RPMI7951 (cell line): ENCODE measurements at places on chromosomes 16 and 17. TPM values are rescaled to one million over a fixed set of nuclear protein-coding genes. Genes with fewer than 3 reads are reported as not detected.

GRCh38 chr16:55491691-55492090 is 12.7 kb downstream of the MMP2 start:
- no peak for DNase-seq

- no peak for DNase-seq
These were observed 60.5 kb upstream of the EFCAB3 start for GRCh38 chr17:62319846-62320245.

- no peak for DNase-seq
These were observed 3.0 kb downstream of the NTAN1 start for GRCh38 chr16:15052747-15053476.

DNA sequence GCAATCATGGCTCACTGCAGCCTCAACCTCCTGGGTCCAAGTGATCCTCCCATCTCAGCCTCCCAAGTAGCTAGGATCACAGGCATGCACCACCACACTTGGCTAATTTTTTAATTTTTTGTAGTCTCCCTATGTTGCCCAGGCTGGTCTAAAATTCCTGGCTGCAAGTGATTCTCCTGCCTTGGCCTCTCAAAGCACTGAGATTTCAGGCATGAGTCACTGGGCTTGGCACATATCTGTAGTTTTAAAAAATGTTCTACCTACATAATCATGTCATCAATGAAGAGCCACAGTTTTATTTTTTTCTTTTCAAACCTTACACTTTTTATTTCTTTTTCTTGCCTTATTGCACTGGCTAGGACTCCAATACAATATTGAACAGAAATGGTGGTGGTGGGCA is 33.1 kb upstream of the COL1A1 start:
- peak; percentile 51 for DNase-seq

TMEM100 gene
- total RNA-seq, result 1.7 and 2.1 TPM in 2 replicates

HS3ST4 gene
- not detected in 2 replicates for total RNA-seq

DNA sequence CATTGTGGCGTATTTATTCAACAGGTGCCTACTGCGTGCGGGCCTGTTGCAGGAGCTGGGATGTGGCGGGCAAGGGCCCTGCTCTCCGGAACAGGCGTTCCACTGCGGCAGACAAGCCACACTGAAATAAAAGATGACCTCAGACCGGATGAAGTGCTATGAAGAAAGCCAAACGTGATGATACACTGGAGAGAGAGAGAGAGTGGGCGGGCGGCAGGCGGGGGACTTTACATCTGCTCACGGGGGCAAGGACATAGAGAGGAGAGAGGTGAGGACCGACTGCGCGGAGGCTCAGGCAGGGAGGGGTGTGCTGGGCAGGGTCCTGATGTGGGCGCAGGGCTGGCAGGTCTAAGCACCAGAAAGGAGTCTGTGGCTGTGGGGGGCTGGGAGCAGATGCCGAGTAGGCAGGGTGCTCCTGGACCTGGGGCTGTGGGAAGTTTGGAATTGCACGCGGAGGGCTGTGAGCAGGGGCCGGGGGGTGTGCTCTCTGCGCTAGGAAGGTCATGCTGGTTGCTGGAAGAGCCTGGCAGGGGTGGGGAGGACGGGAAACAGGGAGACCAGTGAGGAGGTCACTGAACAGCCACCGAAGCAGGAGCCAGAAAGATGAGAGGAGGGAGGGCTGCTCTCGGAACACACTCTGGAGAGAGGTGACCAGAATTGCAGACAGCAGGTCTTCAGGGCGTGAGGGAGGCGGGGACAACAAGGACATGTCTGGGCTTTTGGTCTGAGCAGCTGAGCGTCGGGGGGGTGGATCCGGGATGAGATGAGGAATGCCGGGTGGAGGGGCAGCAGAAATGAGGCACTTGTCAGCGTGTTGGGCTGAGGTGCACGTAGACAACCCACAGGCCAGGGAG is 9.9 kb downstream of the MXRA7 start:
- no peak for DNase-seq

GRCh38 chr16:72566174-72566573 is 394.2 kb upstream of the PMFBP1 start:
- no peak for DNase-seq

IL21R gene
- total RNA-seq, result 1.1 and 2.1 TPM in 2 replicates

- no peak for DNase-seq
These were observed 21.2 kb downstream of the AKAP1 start for GRCh38 chr17:57106107-57106835.

SLC35G6 gene
- total RNA-seq, result not detected in 2 replicates

DNA sequence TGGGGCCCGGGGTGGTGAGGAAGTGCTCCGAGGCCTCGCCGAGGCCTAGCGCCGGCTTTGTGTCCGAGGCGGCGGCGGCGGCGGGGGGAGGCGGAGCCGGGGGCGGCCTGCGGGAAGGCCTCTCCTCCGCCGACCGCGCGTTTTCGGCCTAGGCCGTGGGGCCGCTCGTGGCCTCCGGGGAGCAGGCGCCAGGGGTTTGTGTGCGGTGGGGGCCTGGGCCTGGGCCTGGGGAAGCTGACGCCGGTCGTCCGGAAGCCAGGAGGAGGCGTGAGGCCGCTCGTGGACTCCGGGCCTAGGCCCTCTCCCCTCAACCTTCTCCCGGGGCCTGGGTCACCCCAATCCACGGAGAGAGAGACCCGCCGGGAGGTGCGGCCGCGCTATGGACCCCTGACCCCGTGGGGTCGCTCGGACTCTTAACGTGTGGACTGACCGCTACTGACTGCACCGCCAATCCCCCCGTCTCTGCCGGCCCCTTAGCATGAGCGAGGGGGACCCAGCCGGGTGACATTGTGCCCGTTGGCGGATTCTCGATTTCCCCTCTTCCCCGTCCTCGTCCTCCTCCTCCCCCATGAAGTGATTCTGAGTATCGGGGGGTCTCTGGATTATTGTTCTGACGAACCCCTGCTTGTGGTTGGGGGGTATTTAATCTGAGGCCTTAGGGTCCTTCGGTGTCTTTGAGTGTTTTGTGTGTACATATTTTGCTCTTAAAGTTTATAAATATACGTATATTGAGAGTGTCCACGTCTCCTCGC is 660 bp downstream of the RBBP6 start:
- no peak for DNase-seq

CHD9NB gene
- total RNA-seq, result not detected in 2 replicates

DNA sequence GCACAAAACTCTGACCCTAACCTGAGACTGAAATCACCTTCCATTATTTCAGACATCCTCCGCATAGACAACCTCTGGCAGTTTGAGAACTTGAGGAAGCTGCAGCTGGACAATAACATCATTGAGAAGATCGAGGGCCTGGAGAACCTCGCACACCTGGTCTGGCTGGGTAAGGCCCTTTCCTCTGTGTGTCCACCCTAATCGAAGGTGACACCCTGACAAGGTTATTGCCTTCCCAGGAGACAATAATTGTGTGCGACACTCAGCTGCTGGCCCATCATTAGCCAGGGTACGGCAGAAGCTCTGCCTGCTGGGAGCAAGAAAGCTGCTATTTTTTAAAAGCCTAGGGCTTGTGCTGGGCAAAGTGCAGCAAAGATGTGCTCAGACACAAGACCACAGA is 11.1 kb downstream of the DRC3 start:
- no peak for DNase-seq

DNA sequence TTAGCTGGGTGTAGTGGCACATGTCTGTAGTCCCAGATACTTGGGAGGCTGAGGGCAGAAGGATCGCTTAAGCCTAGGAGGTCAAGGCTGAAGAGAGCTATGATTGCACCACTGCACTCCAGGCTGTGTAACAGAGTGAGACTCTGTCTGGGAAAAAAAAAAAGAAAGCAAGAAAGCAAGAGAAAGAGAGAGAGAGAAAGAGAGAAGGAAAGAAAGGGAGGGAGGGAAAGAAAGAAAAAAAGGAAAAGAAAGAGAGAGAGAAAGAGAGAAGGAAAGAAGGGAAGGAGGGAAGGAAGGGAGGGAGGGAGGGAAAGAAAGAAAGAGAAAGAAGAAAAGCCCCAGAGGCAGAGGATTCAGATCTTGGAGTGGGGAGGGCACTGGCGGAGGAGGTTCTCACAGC is 6.5 kb downstream of the DHX58 start:
- DNase-seq, result no peak

DNA sequence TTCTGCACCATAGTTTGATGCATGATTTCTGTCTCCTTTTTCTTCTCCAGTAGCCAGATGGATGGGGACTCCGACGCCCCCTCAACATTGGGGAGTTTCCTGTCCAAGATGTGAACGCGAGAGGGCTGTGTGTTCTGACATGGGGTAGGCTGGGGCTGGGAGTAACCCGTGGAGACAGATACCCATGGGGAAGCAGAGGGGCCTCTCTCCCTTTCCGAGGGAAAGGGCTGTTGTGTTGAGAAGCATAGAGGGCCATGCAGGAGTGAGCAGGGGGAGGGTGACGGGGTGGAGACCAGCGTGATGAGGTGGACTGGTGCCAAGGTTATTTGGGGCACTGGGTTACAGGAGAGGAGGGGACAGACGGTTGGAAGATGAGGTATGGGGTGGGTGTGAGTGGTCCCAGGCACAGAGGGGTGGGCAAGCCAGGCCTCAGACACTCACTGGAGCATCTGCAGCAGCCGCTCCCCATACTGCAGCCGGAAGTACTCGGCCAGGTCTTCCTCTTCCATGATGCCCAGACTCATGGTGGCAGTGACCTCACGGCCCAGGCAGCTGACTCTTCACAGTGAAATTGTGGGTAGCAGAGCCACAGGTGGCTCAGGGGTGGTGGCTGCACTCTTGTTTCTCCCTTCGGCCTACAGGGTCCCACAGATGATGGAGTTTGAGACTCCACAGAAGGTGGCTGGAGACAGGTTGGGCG is 400 bp downstream of the CCDC42 start:
- DNase-seq, result no peak

PIK3R5 gene
- 0.24 and 0.88 TPM in 2 replicates for total RNA-seq

DNAH3 gene
- under 0.01 TPM in 1 of 2 replicates, not detected in the other for total RNA-seq

- DNase-seq, result peak; percentile 60
These were observed 65.9 kb upstream of the SDK2 start for GRCh38 chr17:73710095-73710592.

- no peak for DNase-seq
These were observed 21.1 kb downstream of the MARF1 start for GRCh38 chr16:15621889-15622288.

KRTAP4-3 gene
- total RNA-seq, result not detected in 2 replicates

- DNase-seq, result no peak
These were observed 48.7 kb upstream of the NDRG4 start for GRCh38 chr16:58451265-58451689.

GRCh38 chr16:24328835-24329452 is 72.8 kb downstream of the CACNG3 start:
- no peak for DNase-seq

DNA sequence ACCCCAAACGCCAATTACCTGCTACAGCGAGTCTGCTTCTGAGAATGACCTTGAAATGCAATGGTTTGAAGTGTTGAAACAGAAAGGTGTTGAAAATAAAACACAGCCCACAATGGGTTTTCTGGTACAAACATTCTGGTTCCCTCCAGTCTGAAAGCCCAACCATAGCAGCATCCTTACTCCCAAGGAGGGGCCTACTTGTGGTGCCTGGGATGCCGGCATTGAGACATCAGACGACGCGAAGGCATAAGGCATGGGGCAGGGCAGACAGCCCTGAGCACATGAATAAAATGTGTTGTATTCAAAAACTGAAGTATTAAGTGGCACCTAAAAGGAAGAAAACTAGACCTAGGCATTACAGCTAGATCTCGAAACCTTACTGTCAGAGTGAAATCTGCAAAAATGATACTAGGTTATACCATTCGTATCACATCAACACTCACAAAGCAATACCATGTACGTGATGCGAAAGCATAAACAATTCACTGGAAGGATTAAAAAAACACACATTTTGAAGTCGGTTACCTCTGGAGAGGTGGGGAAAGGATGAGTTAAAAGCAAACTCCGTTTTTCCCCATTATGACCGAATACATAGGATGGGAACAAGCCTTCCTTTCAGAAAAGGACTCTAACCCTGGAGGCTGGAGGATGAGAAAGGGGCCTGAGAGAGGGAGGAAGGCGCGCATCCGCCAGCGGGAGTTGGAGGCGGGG is 702 bp downstream of the NUDT21 start:
- DNase-seq, result peak; percentile 3

DNA sequence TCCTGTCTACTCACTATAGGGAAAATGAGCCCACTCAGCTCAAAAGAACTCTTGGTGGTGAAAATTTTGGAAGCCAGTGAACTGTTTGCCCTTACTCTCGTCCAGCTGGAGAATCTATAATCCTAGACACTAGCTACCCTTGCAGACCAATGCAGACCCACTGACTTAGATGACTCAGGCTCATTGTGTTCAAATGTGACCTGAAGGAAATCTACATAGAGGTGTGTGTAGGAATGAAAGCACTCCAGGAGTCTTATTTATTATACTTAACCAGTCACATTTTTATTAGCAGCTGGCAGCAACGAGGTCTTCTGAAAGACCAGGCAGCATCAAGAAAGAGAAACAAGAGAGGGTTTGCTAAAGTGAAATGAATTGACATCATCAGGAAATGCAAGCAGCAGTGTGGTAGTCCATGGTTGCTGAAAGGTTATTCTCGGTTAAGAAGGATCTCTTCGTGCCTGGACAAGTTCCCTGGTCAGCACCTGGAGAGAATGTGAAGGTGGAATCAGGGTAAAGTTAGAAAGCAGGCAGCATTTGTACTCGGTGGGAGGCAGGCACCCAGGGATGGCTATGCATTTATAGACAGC is 1.4 kb downstream of the KRTAP29-1 start:
- DNase-seq, result no peak

GP1BA gene
- total RNA-seq, result not detected in 2 replicates

DNA sequence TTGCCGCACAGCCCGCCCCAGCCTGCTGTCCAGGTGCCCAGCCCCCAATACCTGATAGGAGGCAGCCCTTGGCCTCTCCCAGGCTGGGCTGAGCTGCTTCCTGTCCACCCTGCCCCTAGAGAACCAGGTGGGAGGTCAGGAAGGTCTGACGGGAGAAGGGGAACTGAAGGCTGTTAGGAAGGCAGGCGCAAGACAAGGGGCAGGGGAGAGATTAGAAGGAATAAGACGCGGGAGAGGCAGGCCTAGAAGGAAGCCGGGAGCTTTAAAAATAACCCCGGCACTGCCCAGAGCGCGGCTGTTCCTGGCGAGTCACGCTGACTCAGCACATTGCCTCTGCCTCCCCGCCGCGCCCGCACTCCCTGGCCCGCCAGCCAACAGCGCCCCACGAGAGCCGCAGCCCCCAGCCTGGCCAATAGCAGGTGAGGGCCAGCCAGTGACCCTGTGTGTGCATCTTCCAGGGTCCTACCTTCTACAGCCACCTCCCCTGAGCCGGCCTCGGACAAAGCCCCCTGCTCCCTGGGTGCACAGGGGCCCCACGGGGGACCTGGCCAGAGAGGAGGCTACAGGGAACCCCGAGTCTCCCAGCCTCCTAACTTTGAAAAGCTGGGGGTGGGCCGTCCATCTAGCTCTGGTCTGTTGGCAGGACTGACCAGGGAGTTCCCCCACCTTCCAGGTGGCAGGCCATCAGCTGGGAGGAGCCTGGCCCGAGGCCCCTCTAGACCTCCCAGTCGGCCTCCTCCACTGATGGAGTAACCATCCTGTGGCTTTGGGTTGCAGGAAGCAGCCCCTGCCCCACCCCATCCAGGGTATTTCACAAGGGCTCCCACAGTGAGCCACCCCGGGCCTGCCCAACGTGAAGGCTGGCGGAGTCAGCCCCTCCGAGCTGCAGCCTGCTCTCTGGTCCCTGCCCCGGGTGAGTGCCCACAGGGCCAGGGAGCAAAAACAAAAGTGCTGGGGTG is 4.0 kb downstream of the MAFG start:
- DNase-seq, result peak; percentile 72

SLC38A8 gene
- total RNA-seq, result not detected in 2 replicates
